ENCODE measurements at places on chromosomes 1 and 21.

GRCh38 chr1:85462931-85463649, 1.9 kb downstream of the DDAH1 start:
- DNase-seq, result no peak

- no peak for DNase-seq
These were observed 37.0 kb downstream of the MAN1C1 start for GRCh38 chr1:25653558-25653957.

GRCh38 chr1:11354893-11355553, 82.0 kb downstream of the UBIAD1 start:
- peak; percentile 57 for DNase-seq

DNA sequence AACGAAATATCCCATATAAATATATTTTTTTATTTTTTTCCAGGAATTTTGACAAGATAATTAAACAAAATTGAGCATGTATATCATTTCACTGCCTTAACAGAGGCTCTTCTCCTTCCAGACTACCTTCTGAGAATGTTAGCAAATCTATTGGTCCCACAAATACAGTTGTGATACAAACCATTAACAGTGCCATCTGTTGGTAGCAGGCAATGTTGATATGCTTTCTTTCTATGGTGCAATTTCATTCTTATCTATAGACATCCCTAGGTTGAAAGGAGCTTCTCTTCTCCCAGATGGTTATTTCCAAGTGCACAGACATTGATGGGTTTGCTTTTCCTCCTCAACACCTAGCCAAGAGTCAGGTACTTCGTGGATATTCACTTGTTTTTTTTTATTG, 303.6 kb downstream of the USH2A start:
- peak; percentile 15 for DNase-seq

DNA sequence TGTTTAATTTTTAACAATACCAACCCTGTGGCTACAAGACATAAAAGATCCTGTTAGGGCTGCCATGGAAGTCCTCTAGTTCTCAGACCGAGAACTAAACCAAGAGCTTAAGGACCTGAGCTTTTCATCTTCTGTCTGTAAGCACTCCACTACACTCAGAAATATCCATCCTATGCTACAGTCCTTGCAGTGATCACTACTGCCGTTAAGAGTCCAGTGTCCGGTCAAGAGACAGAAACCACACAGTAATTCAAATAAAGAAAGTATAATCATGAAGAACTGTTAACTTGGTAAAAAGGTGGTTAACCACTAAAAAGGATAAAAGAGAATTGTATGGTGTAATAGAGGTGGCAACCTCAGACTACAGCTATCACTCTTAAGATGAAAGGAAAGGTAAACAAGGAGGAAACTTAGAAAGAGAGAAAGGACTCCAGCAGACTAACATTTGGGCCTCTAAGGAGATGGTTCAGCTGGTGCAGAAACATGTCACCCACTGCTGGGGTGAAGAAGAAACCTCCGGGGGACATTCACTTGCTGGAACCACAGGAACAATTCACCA, 22.1 kb upstream of the PRDX6 start:
- no peak for DNase-seq

GRCh38 chr1:106517224-106517623, 539.2 kb upstream of the PRMT6 start:
- no peak for DNase-seq

DNA sequence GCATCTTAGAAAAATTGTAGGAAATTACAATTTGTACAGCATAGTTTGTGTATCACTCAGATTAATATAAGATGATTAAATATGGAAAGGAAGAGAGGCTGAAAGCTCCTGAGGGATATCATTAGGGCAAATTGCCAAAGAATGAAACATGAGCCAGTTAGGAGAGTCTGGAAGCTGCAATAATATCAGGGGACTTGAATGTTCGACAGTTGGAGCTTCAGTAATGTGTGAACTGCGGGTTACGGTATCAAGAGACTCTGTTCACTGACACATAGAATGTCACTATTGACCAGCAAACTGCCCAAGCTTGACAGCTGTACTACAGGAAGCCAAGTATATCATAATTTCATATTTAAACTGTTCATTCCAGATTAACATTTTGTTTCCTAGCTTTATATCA, 157.2 kb downstream of the DENND1B start:
- DNase-seq, result peak; percentile 84

- DNase-seq, result no peak
These were observed 117.0 kb downstream of the TGFB2 start for GRCh38 chr1:218462116-218462515.

- DNase-seq, result no peak
These were observed 581 bp downstream of the ETV3 start for GRCh38 chr1:157137408-157138219.

DNA sequence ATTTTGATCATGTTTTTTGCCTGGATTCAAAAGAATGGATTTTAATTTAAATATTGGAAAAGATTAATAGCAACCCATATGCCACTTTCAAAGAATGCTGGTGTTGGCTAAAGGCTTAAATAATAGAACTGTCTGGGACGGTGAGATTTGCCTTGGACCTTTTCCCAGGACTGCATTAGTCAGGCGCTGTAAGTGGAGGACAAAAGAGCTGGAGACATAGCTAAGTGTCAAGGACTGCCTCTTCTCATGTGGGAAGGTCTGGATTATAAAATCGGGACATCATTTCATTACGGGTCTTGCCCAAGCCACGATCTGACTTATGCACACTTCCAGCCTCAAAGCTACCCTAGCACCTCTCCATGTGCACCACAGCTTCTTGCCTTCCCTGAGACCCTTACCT, 458.5 kb upstream of the DEPDC1 start:
- no peak for DNase-seq

- no peak for DNase-seq
These were observed 363.6 kb downstream of the PLPP3 start for GRCh38 chr1:56215771-56216170.

- no peak for DNase-seq
These were observed 22.1 kb upstream of the SMYD3 start for GRCh38 chr1:246528933-246529731.

DNA sequence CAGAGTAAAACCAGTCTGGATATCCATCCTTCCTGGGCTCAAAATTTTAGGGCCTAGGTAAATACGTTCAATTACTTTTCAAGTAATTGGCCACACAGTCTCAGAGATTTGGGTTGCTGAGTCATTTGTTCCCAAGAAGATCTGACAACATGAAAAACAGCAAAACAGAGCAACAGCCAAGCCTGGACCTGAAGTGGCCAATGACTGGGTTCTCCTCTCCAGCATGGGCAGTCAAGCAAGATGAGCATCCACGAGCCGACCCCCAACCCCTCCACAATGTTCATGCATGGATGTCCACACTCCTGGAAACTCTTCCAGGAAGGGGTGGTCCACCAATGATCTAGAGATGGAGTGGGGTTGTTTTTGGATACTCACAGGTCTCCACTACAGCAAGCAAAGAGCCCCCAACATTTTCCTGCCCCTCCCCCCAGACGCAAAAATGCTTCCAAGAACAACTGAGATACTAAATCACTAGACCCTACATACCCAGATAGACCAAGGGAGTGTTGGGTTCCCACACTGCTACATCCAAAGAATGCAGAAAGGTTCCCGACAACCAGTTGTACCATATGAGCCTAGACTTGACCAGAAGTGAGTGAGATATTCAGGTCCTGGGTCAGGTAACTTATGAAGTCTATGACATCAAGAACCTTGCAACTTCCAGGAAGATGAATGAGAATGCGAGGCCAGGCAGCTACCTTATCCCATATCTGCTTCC, 73.0 kb downstream of the CD46 start:
- no peak for DNase-seq

GRCh38 chr1:189657715-189658114, 819.9 kb downstream of the BRINP3 start:
- no peak for DNase-seq

DNA sequence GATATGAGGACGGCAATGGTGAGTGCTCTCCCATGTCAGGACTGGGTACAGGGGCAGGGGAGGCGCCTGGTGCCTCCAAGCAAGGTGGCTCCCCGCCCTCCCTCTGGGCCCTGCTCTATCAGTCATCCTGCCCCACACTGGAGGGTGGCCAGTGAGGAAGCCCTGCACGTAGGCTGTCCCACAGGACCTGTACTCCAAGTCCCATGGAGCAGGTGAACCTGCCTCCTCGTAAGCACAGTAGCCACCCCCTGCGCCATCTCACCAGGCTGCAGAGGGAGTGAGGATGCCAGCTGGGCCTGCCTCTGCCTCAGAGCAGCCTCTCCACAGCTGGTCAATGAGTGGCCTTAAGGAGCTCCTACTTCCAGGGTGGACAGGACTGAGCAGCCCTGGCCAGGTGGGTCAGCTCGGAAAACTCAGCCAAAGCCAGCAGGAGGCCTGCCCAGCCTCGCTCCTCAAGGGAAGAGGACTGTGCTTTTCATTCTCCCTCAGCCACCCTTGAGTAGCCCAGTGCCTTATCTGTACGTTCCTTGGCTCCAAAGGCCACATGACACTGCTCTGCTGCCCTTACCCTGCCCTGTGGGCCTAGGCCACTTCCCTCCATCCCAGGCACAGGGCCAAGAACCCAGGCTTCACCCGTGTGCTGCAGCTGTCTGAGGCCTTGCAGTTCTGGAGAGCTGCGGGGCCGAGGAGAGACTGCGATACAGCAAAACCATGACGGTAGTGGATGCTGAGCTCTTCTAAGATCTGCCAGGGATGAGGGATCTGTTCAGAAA, 39.6 kb downstream of the SLC45A1 start:
- no peak for DNase-seq

DNA sequence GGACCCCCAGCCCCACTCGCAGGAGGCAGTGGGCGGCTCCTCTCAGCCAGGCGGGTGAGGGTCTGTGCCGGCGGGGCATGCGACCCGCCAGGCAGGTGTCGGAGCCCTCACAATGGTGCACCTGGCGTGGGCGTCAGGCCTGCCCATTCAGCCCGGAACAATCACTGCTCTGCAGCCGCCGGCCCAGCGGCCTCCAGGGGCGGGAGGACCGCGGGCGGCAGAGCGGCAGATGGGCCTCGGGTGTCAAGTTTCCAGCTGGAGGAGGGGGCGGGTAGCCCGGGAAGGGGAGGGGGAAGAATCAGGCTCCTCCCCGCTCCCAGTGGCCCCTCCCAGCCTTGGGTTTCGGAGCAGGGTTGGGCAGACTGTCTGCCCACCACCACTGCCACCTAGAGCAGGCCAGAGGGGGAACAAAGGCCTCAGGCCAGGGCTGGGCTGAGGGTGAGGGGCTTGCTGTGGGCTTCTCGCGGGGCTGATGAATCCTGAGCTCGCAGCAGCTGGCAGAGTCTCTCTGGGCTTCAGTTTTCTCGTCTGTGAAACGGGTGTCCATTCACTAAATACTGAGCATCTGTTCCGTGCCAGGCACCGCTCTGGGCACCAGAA, 39.5 kb upstream of the CASZ1 start:
- DNase-seq, result peak; percentile 51

- DNase-seq, result no peak
These were observed 78.9 kb downstream of the RAP1GAP start for GRCh38 chr1:21590126-21590880.

DNA sequence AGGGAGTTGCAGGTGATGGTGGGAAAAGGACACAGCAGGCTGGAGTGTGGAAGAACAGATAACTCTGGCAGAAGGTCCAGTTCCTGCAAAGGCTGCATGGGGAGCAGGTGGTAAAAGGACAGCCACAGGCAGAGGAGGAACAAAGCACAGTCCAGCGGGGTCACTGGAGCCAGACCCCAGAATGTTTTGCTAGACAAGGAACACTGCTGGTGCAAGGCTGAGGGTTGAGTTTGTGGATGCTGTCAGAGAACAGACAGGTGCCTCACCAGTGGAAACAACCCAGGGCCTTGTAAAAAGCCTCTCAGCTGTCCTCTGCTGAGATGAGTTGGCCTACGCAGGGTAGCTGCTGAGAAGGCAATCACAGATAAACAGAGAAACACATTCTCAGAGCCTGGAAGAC, 101.7 kb downstream of the SSBP3 start:
- no peak for DNase-seq

DNA sequence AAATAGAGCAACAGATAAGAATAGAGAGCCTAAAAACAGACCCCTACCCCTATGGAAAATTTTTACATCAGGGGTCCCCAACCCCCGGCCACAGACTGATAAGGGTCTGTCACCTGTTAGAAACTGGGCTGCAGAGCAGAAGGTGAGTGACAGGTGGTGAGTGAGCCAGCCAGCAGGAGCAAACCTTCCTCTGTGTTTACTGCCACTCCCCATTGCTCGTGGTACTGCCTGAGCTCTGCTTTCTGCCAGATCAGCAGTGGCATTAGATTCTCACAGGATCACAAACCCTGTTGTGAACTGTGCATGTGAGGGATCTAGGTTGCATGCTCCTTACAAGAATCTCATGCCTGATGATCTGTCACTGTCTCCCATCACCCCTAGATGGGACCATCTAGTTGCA, 174.1 kb downstream of the FOXD2 start:
- DNase-seq, result no peak

- no peak for DNase-seq
These were observed 115.5 kb upstream of the PAXBP1 start for GRCh38 chr21:32887026-32887425.

- DNase-seq, result no peak
These were observed 552.9 kb upstream of the CAMK1G start for GRCh38 chr1:209030454-209031167.

GRCh38 chr1:221217029-221217428, 337.8 kb downstream of the HLX start:
- no peak for DNase-seq

DNA sequence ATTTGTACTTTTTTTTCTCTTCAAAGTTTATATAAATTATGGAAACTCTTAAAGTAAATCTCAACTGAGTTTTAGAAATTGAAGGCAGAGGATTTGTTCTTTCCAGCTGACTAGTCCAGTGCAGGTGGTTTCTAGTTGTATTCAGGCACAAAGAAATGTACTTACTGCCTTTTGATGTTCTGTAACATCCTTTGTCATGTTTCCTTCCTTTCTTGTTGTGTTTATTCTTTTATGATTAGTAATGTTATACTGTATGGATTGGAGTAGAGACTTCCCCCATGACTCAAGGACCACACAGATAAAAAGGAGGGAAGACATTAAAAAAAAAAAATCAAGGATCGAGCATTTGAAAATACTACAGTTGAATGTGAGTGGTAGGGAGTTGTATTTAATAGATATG, 8.0 kb downstream of the HIPK1 start:
- no peak for DNase-seq

- DNase-seq, result no peak
These were observed 14.9 kb downstream of the FAAH start for GRCh38 chr1:46409063-46409372.

DNA sequence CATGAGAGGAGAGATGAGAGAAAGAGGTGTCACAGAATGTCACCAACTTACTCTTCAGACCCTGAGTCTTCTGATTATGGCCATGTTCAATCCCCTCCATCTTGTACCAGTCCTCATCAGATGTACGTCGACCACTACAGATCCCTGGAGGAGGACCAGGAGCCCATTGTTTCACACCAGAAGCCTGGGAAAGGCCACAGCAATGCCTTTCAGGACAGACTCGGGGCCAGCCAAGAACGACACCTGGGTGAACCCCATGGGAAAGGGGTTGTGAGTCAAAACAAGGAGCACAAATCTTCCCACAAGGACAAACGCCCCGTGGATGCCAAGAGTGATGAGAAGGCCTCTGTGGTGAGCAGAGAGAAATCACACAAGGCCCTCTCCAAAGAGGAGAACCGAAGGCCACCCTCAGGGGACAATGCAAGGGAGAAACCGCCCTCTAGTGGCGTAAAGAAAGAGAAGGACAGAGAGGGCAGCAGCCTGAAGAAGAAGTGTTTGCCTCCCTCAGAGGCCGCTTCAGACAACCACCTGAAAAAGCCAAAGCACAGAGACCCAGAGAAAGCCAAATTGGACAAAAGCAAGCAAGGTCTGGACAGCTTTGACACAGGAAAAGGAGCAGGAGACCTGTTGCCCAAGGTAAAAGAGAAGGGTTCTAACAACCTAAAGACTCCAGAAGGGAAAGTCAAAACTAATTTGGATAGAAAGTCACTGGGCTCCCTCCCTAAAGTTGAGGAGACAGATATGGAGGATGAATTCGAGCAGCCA, 8.0 kb downstream of the ELOA start:
- DNase-seq, result no peak
